ENCODE measurements at places on chromosomes 5 and 9.

- no peak for DNase-seq
These were observed 36.5 kb downstream of the LAMC3 start for GRCh38 chr9:131045300-131046092.

DNA sequence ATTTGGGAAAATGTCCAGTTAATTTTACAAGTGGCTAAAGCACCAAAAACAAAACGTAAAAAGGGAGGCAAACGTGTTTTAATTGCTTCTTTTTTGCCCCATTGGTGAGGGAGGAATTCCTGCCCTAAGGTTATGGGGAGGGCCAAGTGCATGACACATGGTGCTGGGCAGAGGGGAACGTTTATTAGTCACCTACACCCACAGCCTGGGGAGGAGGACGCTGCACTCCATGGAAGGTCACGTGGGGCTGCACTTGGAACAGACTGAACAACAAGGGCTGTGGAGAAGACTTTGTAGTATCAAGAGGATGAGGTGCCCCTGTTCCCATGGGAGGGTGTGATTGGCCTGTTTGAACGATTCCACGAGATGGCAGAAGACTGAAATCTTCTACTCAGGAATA lies 13.7 kb upstream of the ADAMTS16 start:
- DNase-seq, result no peak

DNA sequence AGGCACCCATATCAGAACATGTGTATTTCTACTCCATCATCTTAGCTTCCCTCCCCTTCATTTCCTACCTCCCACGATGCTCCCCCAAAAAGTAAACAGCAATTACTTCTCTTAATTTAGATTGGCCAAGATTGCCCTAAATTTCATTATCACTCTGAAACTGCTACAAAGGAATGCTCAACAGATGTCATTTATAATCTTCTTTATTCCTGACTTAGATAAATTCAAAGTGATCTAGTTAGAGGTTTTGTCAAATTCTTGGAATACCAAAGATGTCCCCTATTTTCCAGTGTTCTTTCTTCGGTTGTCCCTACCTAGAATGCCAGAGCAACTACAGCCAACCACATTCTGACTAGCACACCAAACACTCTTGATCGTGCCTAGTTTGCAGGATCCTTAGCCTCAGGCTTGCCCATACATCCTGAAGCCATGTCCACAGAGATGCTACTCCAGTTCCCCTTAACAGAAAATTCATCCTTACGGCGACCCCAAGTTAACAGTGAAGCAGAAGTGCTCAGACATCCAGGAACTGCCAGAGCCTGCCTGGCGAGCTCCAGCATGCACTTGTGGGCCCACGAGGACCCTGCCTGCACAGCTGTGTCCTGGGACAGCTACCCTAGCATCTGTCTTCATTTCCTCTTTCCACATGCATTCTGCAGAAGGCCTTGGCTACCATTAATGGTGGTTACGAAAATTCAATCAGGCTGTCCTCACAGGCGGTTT lies 31.6 kb downstream of the DAP start:
- DNase-seq, result no peak

- DNase-seq, result no peak
These were observed 182.5 kb downstream of the HSPA4 start for GRCh38 chr5:133234273-133234672.

DNA sequence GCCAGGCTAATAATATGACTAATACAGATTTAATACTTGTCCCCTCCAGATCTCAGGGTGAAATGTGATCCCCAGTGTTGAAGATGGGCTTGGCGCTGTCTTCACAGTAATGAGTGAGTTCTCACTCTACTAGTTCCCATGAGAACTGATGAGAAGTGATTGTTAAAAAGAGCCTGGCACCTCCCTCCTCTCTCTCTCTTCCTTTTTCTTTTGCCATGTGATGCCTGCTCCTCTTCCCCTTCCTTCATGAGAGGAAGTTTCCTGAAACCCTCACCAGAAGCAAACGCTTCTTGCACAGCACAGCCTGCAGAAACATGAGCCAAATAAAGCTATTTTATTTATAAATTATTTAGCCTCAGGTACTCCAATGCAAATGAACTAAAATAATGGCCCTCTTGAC lies 55.2 kb downstream of the GLDC start:
- DNase-seq, result no peak

DNA sequence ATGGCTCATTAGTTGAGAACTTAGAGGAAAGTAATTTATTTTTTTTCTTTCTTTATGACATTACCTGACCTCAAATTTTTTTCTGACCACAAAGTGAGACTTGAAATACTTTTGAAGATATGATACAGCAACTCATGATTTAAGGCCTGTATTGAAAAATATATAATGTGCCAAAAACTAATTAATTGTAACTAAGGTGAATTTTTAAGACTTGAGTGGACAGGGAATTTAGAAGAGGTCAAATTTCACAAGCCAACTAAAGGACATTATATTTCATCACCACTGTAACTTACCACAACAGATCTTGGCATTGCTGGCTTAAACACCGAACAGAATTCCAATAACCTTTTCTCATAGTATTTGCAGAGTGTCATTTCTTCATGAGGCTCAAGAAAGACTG lies 1.8 kb downstream of the CCNH start:
- DNase-seq, result no peak

GRCh38 chr9:37410354-37410861 lies 12.1 kb upstream of the GRHPR start:
- DNase-seq, result no peak

DNA sequence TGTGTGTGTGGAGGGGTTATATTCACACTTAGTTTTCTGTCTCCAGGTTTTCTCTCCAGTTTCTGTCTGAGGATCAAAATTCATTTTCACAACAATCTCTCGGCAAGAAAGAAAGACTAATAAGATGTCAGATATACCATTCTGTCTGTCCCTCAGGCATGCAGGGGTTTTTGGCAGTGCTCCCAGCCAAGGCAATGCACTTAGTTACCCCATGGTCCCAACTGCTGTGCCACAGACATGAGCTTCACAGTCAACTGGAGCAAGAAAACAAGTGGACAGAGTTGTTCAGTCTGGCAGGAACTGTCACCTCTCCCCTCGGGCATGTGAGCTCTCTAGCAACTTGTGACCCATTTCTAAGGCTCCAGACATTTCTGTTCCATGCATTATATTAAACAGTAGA lies 101.7 kb upstream of the LHFPL2 start:
- DNase-seq, result no peak

- DNase-seq, result no peak
These were observed 8.3 kb downstream of the OTP start for GRCh38 chr5:77630114-77630680.

- no peak for DNase-seq
These were observed 497 bp downstream of the NSA2 start for GRCh38 chr5:74767579-74767913.

DNA sequence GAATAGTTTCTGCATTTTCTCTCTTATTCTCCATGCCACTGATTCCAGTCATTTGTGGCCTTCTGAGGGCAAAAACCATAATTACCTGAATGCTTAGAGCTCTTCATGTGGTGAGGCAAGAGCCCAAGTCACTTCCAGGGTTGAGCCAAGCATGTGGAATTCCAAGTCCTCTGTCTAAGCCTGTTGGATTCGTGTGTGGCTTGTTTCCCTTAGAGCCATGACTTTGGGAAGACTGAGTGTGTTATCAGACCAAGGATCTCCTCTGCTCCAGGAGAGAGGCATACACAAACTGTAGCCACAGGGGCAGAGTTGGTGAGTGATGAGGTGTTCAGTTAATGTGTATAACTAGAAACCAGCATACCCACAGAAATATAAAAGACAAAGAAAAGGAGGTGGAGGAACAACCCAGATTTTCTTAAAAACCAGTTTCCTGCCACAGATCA lies 27.1 kb downstream of the SLC22A5 start:
- DNase-seq, result no peak

DNA sequence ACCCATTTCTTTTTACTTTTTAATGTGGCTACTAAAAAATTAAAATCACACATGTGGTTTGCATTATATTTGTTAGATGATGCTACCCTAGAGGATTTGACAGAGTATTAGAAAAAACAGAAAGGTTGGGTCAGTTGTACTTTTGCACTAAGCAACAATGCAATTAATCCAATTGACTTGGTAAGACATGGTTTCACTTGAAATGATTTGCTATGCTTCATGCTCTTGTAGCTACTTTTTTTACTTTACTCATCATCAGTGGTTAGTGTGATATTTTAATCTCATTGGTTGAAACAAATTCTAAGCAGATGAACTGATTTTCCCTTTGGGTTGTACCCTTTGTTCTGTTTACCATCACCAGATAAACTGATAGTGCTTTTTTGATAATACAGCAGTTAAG lies 39.4 kb downstream of the HMHB1 start:
- DNase-seq, result no peak

DNA sequence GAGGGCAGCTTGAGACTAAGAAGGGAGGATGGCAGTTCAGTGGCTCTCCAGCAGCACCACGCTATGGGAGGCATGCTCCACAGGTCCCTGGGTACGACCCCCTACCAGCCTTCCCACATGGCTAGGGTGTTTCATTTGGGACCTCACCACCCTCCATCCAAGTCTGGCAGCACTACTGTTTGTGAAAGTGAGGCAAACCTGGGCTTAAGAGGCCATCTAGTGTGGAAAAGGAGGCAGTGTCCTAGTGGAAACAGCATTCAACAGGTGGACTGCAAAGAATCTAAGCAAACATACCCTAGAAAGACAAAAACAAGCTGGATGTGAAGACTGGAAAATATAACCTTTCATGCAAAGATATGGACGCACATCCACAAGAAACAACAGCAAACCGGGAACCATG lies 4.8 kb upstream of the C5orf47 start:
- DNase-seq, result no peak

GRCh38 chr5:140166911-140167310 lies 8.1 kb upstream of the CYSTM1 start:
- DNase-seq, result no peak

DNA sequence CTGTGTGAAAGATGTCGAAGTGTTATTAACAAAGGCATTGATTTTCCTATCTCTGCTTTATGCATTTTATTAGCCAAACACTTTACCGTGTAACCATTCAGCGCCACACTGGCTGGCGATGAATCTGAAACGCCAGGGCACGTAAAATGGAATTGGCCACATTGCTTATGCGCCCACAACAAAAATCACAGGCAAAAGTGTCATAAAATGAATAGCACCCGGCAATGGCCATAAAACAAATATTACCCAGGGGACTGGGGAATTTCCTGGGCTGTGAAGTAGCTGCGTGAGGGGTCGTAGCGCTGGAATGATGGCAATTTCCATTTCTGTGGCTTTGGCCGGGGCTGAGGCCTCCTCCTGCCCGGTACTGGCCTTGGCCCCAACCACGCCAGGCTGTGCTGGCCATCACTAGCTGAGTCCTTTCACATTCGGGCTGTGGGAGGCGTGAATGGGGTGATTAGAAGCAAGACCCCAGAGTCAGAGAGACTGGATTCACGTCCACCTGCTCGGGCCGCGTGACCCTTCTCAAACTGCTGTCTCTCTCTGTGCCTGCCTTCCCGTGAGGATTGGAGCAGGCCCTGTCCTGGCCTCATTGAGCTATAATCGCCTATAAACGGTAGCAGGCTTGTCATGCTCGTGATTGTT lies 254.5 kb downstream of the PBX3 start:
- DNase-seq, result no peak

GRCh38 chr5:123365156-123365555 lies 58.0 kb downstream of the CEP120 start:
- no peak for DNase-seq

- no peak for DNase-seq
These were observed 374.8 kb downstream of the KIAA0825 start for GRCh38 chr5:94243612-94244011.

GRCh38 chr5:157050050-157050449 lies 8.9 kb downstream of the HAVCR1 start:
- no peak for DNase-seq

DNA sequence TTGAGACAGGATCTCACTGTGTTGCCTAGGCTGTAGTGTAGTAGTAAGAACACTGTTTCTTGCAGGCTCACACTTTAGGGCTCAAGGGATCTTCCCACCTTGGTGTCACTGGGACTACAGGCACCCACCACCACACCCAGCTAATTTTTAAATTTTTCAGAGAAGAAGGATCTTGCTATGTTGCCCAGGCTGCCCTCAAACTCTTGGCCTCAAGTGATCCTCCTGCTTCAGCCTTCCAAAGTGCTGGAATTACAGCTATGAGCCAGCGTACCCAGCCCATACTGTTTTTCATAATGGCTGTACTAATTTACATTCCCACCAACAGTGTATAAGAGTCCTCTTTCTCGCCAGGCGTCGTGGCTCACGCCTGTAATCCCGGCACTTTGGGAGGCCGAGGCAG lies 5.1 kb downstream of the STX17 start:
- DNase-seq, result no peak

GRCh38 chr5:79567926-79568549 lies 44.2 kb upstream of the TENT2 start:
- no peak for DNase-seq

DNA sequence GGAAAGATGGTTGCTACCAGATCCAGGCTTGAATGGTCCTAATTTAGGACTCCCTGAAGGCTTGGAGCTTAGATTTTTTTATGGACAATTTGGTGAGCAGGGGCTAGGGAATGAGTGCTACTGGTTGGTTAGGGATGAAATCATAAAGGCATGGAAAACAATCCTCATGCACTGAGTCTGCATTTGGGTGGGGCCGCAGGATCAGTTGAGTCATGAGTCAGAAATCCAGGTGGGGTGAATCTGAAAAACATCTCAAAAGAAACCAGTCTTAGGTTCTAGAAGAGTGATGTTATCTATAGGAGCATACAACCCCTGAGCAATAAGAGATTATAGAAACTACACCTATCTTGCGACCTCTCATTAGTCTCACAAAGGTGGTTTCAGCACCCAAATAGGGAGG lies 300.0 kb downstream of the KIF4B start:
- DNase-seq, result no peak

- no peak for DNase-seq
These were observed 203.2 kb downstream of the GAPVD1 start for GRCh38 chr9:125464591-125465385.

- DNase-seq, result peak; percentile 95
These were observed at the start of gene ELAVL2 for GRCh38 chr9:23826120-23826629. TSS of gene ELAVL2 (minus strand) at chr9:23826240. CDS start at chr9:23762234, 64,006 bp downstream.

DNA sequence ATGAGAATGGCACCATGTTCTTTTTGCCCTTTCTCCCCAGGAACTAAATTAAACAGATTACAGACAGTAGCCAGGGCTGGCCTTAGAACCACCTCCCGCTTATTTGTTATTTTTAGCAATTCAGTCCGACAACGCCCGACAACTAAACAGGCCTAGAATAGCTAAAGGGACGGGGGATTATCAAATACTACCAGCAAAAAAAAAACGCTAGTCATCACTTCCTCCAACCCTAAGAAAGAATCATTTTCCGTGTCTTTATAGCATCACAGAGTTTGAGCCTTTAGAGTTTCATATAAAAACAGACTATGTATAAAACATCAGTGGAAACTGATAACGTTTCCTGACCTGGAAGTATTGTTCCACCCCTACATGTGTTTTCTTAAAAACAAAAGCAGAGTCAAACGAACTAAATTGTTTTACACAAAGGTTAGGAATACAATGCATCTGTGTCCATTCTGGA lies 35.3 kb downstream of the PFDN1 start:
- no peak for DNase-seq

GRCh38 chr5:93587597-93588351 lies 4.8 kb downstream of the NR2F1 start:
- no peak for DNase-seq

GRCh38 chr5:164498438-164498837 lies 993.0 kb downstream of the MAT2B start:
- DNase-seq, result no peak

- no peak for DNase-seq
These were observed 53.6 kb downstream of the RASGEF1C start for GRCh38 chr5:180155365-180155926.
